OCI-LY7 (cell line): ENCODE measurements at places on chromosomes 4 and X.

DNA sequence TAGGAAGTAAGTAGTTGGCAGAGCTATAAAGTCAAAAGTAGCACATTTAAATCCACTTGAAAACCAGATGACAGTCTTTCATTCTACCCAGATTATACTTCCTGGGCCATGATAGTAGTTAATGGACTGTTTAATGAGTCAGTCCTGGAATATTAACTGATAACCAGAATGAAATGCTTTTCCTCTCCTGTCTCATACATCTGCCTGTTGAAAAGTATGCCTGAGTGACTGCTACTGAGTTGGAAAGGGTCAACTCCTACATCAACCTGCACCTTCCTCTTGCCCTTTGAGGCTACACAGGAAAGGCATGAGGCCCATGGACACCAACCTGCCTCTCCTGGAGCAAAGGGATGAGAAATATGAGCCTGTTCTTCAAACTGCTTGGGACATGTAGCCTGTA, 36.0 kb upstream of the COX7B2 start:
- no peak for DNase-seq

DNA sequence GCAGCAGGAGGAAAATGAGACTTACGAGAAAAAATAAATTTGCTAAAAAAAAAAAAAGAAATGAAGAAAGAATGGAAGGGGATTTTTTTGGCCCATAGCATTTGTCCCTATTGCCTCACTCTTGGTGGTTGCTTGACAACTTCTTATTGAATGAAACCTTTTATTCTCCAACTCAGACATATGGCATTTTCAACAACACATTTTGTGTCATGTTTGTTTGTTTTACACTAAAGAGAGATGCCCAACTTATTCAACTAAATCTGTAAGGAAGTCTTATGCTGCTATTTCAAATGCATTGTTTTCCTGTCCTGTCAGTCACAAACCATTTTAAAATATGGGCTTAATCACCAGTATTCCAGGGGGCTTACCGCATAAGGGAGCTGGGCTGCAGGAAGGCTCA, 409.1 kb upstream of the TENM3 start:
- no peak for DNase-seq

GRCh38 chr4:103046416-103047290, 27.1 kb upstream of the SLC9B1 start:
- DNase-seq: peak; percentile 72

- no peak for DNase-seq
These were observed 25.7 kb upstream of the HS6ST2 start for GRCh38 chrX:132984058-132984650.

GRCh38 chrX:4825550-4825949, 1112.1 kb upstream of the PRKX start:
- DNase-seq: no peak

- DNase-seq: no peak
These were observed 156.0 kb upstream of the BCOR start for GRCh38 chrX:40253771-40254170.

- no peak for DNase-seq
These were observed 22.6 kb upstream of the IGFBP7 start for GRCh38 chr4:57132743-57133137.
